ENCODE measurements at places on chromosomes 3 and 15. TPM values are rescaled to one million over a fixed set of nuclear protein-coding genes. Genes with fewer than 3 reads are reported as not detected.

IL17RD gene
- total RNA-seq: 9.6 TPM

SMAD6 gene
- total RNA-seq: 20.3 TPM

MAN2C1 gene
- 114 TPM for total RNA-seq

IL20RB gene
- total RNA-seq: 0.44 TPM

DNA sequence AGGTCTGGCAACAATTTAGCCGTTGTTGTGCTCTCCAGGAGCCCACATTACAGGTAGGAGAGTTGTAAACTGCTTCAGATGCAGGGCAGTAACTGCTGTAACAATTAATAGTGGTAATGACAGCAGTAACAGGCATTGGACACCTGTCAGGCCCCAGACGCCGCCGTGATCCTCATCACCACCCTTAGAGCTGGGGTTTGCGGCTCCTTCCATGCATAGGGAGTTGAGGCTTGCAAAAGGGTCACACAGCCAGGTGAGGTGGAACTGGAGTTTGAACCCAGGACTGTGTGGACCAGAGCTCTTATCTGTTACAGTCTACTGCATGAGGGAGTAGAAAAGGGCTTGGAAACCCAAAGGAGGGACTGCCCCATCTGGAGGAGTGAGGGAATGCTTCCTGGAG, 26.8 kb upstream of the NR2C2 start:
- no peak for DNase-seq
- peaks cover 25% of the 10 kb centered on the region for H3K36me3 ChIP-seq
- no peak overlapping the region for H3K4me3 ChIP-seq
- H3K27me3 ChIP-seq: peaks cover 4% of the 10 kb centered on the region
- peaks cover 9% of the 10 kb centered on the region for H3K4me1 ChIP-seq

- no peaks in the 10 kb centered on the region for H3K4me1 ChIP-seq
- H3K27me3 ChIP-seq: no peaks in the 10 kb centered on the region
- no peak overlapping the region for H3K4me3 ChIP-seq
- H3K36me3 ChIP-seq: peaks cover 3% of the 10 kb centered on the region
- DNase-seq: no peak
Measured at GRCh38 chr15:64483749-64484148, 23.4 kb downstream of the ZNF609 start.

DNA sequence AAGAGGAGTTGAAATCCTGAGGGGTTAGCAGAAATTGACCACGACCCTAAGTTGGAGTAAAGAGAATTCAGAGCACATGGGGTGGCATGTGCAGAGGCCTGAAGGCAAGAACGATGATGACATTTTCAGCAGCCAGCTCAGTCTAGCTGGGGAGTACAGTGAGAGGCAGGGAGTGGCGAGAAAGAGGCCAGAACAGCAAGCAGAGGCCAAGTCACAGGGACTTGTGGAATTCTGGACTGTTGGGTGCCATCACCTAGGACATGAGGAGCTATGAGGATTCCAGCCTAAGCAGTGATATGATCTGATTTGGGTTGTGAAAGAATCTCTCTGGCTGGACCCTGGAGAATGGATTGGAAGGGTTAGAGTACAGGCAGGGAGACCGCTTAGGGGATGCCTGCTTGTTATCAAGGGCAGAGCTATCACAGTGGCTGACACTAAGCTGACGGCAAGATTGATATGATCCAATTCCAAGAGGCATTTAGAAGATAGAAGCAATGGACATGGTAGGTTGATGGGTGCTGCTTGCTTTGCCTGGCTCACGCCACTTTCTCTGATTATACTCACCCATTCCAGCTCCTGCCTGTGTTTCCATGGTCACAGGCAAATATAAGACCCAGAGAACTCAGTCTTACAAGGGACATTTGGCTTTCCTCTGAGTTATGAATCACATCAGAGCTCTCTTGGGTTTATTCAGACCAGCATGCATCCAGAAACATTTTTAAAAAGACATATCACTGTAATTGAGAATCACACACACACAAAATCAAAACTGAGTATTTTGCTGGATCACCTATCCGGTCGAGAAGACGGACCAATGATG, 66.4 kb downstream of the LRTM1 start:
- no peaks in the 10 kb centered on the region for H3K27me3 ChIP-seq
- H3K4me1 ChIP-seq: peaks cover 34% of the 10 kb centered on the region
- H3K4me3 ChIP-seq: no peak overlapping the region
- no peaks in the 10 kb centered on the region for H3K36me3 ChIP-seq
- peak; percentile 20 for DNase-seq

GRCh38 chr3:172280406-172281051, 167.7 kb downstream of the GHSR start:
- H3K36me3 ChIP-seq: no peaks in the 10 kb centered on the region
- no peaks in the 10 kb centered on the region for H3K27me3 ChIP-seq
- H3K4me3 ChIP-seq: no peak overlapping the region
- H3K27ac ChIP-seq: peak overlapping the region; percentile 63
- peaks cover 85% of the 10 kb centered on the region for H3K4me1 ChIP-seq

DNA sequence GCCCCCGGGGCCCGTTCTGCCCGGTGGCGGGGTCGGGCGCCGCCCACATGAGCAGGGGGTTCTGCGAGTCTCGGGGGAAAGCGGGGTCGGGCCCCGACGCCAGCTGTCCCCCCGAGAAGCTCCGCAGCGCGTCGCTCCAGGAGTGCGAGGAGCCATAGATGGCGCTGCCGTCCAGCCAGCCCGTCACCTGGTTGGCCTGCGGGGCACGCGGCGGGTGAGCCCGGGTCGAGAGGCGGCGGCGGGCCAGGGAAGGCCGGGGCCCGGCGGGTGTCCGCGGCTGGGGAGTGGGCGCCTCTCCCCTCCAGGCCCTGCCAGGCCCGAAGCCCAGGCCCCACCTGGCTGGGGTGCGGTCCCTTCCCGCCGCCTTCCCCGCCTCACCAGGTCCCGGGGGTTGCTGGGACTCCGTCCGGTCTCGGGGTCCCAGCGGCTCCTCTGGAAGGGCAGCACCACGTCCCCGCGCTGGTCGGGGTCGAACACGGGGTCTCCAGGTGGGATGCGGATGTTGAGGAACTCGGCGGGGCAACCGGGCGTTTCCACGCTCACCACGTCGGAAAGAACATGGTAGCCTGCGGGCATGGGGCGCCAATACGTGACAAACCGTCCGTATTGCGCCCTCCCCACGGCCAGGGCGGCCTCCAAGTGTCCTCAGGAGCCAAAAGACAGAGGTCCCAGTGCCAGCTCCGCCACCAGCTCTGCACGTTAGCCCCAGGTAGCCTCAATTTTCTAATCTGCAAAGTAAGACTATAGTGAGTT, 2.4 kb downstream of the DUOX2 start:
- H3K36me3 ChIP-seq: no peaks in the 10 kb centered on the region
- H3K27ac ChIP-seq: no peak overlapping the region
- peaks cover 31% of the 10 kb centered on the region for H3K4me1 ChIP-seq

- DNase-seq: no peak
- no peaks in the 10 kb centered on the region for H3K36me3 ChIP-seq
- H3K4me3 ChIP-seq: peak overlapping the region; percentile 70
- H3K27me3 ChIP-seq: peaks cover 96% of the 10 kb centered on the region
- peak overlapping the region; percentile 96 for H3K27ac ChIP-seq
- H3K4me1 ChIP-seq: peaks cover 76% of the 10 kb centered on the region
Measured at GRCh38 chr15:96352604-96353405, 22.3 kb downstream of the NR2F2 start.

GRCh38 chr3:156158656-156159295, 38.4 kb downstream of the KCNAB1 start:
- H3K36me3 ChIP-seq: no peaks in the 10 kb centered on the region
- H3K27me3 ChIP-seq: no peaks in the 10 kb centered on the region
- H3K4me3 ChIP-seq: no peak overlapping the region

GRCh38 chr3:161253711-161254110, 32.6 kb downstream of the NMD3 start:
- no peak for DNase-seq
- no peaks in the 10 kb centered on the region for H3K27me3 ChIP-seq
- no peak overlapping the region for H3K4me3 ChIP-seq
- no peak overlapping the region for H3K27ac ChIP-seq

DNA sequence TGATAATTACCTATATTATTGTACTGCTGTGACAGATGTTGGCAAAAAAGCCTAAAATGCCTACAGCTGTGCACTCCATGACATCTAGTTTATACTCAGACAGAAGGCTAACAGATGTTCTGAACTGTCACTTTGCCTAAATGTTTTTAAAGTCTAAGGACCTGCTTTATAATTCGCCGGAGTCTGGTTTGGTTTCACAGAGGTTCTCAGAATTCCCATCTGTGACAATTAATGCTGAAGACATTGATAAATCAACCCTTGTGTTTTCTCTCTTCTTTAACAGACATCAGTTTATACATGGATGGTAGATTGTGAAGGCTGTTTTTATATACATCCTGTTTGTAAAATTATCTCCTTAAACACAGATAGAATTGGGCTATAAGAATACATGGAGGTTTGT, 19.8 kb upstream of the SOX2 start:
- peaks cover 46% of the 10 kb centered on the region for H3K27me3 ChIP-seq
- no peak for DNase-seq
- H3K4me1 ChIP-seq: peaks cover 16% of the 10 kb centered on the region
- no peak overlapping the region for H3K27ac ChIP-seq

GRCh38 chr3:56914646-56915045, 112.9 kb upstream of the ARHGEF3 start:
- peaks cover 41% of the 10 kb centered on the region for H3K4me1 ChIP-seq
- H3K27ac ChIP-seq: peak overlapping the region; percentile 84
- H3K4me3 ChIP-seq: peak overlapping the region; percentile 63
- no peaks in the 10 kb centered on the region for H3K27me3 ChIP-seq

DNA sequence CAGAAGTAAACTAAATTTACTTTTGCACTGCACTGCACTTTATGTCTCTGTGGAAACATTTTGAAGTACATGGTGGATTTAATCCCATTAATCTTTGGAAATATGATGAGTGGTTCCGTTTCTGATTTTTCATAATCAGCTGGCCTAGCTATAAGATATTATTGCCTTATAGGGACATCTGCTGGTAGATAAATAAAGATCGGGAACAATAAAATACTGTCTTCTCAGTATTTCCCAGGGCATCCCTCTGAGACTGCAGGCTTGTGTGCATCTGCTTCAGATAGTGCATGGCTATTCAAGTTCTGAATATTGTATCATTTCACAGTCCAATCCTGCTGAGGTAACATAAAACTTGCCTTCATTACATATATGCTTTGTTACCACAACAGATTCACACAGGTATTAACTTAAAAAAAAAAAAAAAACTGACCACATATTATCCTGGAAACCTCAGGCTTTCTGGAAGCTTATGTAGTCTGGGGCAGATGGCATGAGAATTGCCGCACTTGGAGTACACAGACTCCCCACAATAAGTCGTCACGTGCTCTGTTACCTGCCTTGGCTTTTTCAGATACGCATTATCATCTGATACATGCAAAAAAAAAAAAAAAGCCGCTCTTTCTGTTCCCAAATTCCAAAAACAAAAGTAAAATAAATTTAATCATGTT, 330.8 kb upstream of the AGTR1 start:
- DNase-seq: no peak
- H3K36me3 ChIP-seq: no peaks in the 10 kb centered on the region
- no peaks in the 10 kb centered on the region for H3K4me1 ChIP-seq
- no peak overlapping the region for H3K4me3 ChIP-seq

DNA sequence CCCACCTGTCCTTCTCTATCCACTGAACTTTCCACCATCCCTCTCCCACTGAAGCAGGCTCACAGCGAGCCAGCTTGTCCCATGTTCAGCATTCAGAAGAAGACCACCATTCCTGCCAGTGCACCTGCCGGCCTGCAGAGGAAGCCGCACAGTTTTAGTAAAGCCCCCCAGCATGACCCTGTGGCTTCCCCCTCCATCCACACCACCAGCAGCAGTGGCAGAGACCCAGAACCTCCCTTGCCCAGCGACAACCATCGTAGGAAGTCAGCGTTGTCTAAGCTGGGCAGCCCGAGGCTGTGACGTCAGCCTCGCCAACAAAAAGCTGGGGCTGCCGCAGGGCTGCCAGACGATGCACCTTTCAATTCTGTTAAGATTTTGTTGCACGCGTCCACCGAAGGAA, 66.6 kb upstream of the TAMM41 start:
- H3K27ac ChIP-seq: no peak overlapping the region
- DNase-seq: no peak
- no peak overlapping the region for H3K4me3 ChIP-seq
- no peaks in the 10 kb centered on the region for H3K36me3 ChIP-seq
- peaks cover 23% of the 10 kb centered on the region for H3K27me3 ChIP-seq
- H3K4me1 ChIP-seq: peaks cover 6% of the 10 kb centered on the region

DNA sequence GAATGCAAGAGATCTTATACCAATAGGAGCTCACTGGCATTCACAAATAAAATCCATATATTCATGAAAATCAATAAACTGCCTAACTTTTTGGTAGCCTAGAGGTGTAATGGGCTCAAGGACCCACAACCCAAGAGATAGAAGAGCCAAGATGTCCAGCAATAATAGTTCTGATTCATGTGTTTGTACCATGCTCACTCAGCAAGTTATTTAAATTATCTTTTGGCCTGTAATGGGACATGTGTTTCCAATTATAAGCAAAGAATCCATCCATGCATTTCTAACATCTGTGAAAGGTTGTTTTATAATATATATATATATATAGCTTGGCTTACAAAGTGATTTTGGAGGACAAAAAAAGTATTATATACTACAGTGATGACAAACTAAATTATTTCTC, 29.7 kb upstream of the SHC4 start:
- no peak for DNase-seq
- no peak overlapping the region for H3K27ac ChIP-seq
- H3K27me3 ChIP-seq: no peaks in the 10 kb centered on the region
- no peaks in the 10 kb centered on the region for H3K4me1 ChIP-seq

- no peak overlapping the region for H3K27ac ChIP-seq
- peaks cover 17% of the 10 kb centered on the region for H3K4me1 ChIP-seq
- peaks cover 11% of the 10 kb centered on the region for H3K27me3 ChIP-seq
Measured at GRCh38 chr3:194148383-194148782, 12.4 kb downstream of the HES1 start.

- no peak overlapping the region for H3K27ac ChIP-seq
- no peaks in the 10 kb centered on the region for H3K27me3 ChIP-seq
- no peak overlapping the region for H3K4me3 ChIP-seq
- no peak for DNase-seq
- H3K36me3 ChIP-seq: peaks cover 6% of the 10 kb centered on the region
Measured at GRCh38 chr3:158590223-158590622, 19.2 kb downstream of the MLF1 start.

GRCh38 chr15:67025719-67026609, 39.4 kb upstream of the SMAD3 start:
- no peak overlapping the region for H3K4me3 ChIP-seq
- H3K27me3 ChIP-seq: no peaks in the 10 kb centered on the region
- no peaks in the 10 kb centered on the region for H3K36me3 ChIP-seq
- H3K27ac ChIP-seq: peak overlapping the region; percentile 81

- no peak overlapping the region for H3K27ac ChIP-seq
- no peak overlapping the region for H3K4me3 ChIP-seq
- no peak for DNase-seq
Measured at GRCh38 chr3:15803921-15804320, 6.1 kb upstream of the ANKRD28 start.

DNA sequence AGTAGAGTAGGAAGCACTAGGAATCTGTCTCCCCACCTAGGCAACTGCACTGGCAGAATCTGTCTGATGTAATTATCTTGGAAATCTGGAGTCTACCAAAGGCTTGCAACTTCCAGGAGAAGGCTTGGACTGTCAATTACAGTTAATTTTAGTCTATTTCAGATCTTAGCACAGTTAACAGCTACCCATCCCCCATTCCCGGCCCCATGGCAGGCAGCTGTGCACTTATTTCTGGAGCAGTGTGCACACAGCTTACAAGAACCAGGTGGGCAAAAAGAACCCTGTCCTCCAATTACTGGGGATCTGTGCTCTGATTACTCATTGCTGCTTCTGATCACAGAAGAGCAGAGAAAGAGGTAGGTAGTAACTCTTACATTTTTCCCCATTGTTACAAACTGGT, 12.3 kb upstream of the CDAN1 start:
- no peak overlapping the region for H3K27ac ChIP-seq
- no peaks in the 10 kb centered on the region for H3K27me3 ChIP-seq
- no peaks in the 10 kb centered on the region for H3K4me1 ChIP-seq
- no peak overlapping the region for H3K4me3 ChIP-seq
- peaks cover 59% of the 10 kb centered on the region for H3K36me3 ChIP-seq
- DNase-seq: no peak

- H3K36me3 ChIP-seq: no peaks in the 10 kb centered on the region
- no peak overlapping the region for H3K27ac ChIP-seq
- peaks cover 6% of the 10 kb centered on the region for H3K4me1 ChIP-seq
- no peak for DNase-seq
Measured at GRCh38 chr3:63228677-63229076, 49.4 kb upstream of the SYNPR start.
